ENCODE measurements at places on chromosomes 2 and 18.
A peak's percentile ranks its signal among the peaks of the same experiment; 100 is the strongest.

DNA sequence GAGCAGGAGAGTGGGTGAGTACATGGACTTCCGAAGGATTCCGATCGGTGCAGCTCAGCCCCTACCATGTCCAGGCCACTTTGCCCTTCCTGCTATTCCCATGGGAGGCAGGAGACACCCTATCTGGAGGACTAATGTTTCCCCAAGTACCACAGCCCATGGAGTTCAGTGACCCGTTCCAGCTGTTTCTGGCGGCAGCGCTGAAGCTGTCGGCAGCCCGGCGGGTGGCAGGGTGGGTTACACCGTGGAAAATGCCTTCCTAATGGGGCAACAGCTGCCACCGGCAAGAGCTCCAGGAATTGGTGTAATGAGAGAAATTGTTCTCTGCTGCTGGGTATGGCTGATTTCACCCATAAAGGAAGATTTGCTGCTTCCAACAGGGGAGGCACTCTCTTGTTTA is 98.3 kb downstream of the MYCN start:
- DNase-seq = no peak

DNA sequence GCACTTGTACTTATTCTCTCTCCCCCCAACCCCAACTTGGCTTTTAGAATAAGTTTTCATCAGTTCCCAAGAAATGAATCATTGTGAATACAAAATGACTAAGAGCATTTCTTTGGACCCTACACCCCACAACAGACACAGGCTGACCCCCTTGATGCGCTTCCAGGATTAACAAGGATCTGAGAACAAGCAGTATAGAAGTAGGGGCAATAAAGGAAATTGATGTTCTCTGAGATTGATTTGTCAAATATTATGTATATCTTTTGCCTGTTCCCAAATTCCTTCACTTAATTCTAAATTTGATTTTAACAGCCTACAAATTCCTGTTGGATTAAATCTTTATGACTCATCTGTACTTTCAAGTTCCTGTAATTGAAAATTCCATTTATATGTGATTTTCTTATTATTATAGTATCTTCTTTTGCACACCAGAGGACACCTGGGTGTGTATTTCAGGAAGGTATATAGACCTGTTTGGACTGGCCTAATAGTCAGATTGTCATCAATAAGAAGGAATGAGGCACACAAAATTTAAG is 10.2 kb upstream of the PTPN4 start:
- peak; percentile 69 for DNase-seq

- no peak for DNase-seq
These were observed 195.8 kb downstream of the RAD51AP2 start for GRCh38 chr2:17322461-17322860.

- DNase-seq = peak; percentile 6
These were observed 303.5 kb downstream of the STK39 start for GRCh38 chr2:167943897-167944296.

DNA sequence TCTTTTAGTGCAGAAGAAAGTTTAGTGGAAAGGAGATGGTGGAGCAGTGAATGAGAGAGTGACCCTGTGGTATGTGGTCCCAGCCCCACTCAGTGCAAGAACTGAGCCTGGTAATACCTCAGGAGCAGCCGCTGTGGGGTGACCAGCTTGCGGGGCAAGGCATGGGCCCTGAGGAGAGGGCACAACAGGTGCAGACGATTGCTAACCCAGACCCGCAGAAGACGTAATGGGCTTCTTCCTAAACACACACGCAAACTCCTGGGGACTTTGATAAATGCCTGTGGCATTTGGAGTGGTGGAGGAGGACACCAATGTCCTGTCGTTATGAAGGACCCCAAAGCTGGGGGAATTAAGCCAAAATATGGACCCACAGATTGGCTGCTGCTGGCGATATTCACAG is 78.7 kb downstream of the GFPT1 start:
- no peak for DNase-seq

DNA sequence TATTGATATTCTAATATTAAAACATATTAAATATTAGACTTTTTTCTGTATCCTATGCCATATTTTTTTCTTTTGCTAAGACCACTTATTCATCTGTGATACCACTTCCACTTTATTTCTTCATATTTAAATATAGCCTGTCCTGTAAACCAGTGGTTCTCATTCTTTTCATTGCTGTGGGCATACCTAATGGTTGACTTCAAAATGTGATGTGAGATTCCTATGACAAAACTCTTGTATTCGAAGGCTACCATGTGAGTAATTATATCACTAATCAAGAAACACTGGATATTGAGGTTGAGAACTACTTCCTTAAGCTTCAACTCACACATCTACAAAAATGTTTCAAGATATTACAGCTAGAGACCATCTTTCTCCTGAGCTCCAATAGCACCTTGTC is 3.6 kb downstream of the SCRN3 start:
- DNase-seq = peak; percentile 18

DNA sequence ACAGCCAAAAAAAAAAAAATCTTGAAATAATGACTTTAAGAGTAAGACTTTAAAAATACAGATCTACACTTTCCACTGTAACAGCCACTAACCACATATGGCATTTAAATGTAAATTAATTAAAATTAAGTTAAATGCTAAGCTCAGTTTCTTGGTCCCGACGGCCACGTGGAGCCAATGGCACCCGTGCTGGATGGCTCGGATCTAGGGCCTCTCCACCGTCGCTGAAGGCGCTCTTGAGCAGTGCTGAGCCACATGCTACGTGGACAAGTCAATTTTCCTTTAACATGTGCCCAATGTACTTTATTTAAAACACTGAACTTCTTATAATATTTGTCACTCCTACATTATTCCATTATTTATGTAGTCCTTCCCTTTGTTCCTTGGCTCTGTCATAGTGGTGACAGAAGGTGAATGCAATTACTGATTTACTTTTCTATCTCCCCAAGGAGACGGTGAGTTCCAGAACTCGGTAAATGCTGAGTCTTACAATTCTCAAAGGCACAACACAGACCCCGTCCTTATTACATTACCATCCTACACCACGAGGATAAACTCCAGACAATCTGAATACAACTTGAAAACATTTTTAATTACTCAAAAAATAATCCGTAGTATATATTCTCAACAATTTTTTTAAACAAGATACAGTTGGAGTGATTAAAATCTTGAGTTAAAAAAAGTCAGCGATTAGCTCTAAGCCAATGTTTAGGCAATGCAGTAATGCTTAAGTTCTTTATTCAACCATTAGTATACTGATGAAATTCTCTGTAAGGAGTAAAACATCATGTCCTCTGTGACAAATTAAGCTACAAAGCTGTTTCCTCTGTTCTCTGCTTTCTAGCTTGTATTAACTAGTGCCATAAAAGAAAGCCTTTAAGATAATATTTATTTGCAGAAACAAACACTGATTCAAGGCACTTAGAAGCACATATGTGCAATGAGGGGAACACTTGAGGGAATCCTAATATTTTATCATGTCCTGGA is 95.1 kb downstream of the AFF3 start:
- DNase-seq = no peak

GRCh38 chr2:72778410-72778809 is 47.4 kb downstream of the EXOC6B start:
- peak; percentile 48 for DNase-seq

- DNase-seq = peak; percentile 94
These were observed 223.0 kb downstream of the UBE2E3 start for GRCh38 chr2:181203412-181203811.

DNA sequence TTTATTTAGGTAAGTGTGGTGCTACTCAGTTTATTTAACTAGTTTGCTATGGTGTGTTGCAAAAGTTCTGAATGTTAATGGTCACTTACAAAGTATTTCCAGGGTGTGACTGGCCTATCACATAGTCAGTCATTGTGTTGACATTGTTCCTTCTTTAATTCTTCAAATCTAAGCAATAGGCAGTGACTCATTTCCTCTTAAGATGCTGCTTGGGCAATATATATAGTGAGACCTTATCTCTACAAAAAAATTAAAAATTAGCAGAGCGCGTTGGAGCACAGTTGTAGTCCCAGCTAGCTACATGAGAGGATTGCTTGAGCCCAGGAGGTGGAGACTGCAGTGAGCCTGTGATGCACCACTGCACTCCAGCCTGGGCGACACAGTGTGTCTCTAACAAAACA is 5.8 kb upstream of the CCDC88A start:
- DNase-seq = peak; percentile 80

All from EL (cell line).